ENCODE measurements at places on chromosomes 6 and 20.

GRCh38 chr6:80547827-80548226 lies 441.4 kb downstream of the BCKDHB start:
- DNase-seq: no peak

DNA sequence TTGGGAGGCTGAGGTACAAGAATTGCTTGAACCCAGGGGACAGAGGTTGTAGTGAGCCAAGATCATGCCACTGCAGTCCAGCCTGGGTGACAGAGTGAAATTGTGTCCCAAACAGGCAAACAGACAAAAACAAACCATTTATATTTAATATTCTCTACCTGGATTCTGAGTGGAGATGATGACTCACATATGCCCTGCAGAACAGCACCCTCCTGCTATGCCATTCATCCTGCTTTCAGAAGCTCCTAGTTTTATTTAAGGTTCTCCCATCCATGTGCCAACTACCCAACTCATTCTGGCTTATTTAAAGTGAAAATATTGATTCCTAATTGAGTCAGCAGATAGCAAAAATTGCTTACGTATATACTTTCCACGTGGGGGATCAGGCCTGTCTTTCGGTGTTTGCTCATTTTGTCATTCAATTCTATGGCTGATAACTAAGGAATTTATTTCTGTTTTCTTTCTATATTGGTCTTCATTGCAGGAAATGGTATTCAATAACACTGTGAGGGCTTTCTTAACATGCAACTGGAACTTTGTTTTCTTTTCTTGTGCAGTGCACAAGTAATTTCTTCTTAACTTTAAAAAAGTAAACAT lies 459.1 kb upstream of the JAG1 start:
- DNase-seq: no peak

DNA sequence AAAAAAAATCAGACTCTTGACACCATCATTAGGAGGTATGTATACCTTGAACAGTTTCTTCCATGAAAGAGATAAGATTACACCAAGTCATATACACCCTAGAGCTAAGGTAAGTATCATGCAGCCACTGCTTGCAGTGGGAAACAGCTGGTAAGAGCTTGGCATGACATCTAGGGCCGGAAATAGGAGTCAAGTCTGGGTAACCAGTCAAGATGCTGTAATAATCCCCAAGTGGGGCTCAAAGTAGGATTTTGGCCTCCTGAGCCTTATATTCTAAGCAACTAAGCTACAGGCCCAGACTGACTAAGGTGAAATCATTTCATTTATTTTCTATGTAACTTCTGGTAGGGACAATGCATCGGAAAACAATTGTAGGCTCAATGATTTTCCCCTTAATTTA lies 23.9 kb downstream of the TRERF1 start:
- DNase-seq: no peak

DNA sequence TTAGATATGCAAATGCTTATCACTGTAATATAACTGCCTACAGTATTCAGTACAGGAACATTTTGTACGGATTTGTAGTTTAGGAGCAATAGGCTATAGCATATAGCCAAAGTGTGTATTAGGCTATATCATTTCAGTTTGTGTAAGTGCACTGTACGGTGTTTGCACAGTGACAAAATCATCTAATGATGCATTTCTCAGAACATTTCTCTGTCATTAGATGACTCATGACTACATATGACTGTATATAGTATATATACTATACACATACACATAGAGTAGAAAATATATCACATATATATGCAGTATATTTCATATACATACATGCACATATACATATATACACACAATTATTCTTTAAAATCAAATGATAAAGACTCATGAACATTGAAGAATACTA lies 158.4 kb downstream of the PTCHD4 start:
- DNase-seq: no peak

DNA sequence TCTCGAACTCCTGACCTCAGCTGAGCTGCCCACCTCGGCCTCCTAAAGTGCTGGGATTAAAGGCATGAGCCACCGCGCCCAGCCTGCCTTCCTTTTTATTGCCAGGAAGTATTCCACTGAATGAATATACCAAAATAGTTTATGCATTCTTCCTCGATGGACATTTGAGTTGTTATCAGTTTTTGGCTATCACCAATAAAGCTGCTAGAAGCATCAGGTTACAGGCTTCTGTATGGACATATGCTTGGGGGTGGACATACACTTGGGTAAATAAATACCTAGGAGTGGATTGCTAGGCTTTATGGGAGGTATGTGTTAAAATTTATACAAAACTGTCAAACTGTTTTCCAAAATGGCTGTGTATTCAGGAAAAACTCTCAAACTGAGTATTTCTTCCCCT lies 10.0 kb upstream of the RPS10 start:
- no peak for DNase-seq

DNA sequence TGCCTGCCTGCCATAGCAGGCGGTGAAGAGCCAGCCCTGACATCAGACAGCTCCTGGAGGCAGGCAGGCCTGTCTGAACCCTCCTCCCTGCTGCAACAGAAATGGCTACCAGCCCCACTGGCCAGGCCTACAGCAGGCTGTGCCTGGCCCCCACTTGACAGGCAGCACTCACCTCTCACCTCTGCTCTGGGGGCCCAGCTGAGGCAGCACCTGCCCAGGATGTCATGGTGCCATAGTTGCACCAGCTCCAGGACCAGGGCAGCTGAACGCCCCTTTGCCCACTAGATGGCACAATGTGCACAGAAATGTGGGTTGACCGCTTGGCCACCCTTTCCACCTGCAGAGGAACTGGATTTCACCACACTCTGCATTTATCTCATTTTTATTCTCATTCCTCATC lies 30.6 kb downstream of the MRPL14 start:
- DNase-seq: peak; percentile 87

GRCh38 chr20:33281550-33282146 lies 1.4 kb upstream of the BPIFB1 start:
- DNase-seq: peak; percentile 22

GRCh38 chr6:37173493-37174195 lies 3.7 kb downstream of the PIM1 start:
- DNase-seq: no peak

- no peak for DNase-seq
Measured at GRCh38 chr6:143677577-143677890, 231 bp upstream of the PHACTR2 start.

DNA sequence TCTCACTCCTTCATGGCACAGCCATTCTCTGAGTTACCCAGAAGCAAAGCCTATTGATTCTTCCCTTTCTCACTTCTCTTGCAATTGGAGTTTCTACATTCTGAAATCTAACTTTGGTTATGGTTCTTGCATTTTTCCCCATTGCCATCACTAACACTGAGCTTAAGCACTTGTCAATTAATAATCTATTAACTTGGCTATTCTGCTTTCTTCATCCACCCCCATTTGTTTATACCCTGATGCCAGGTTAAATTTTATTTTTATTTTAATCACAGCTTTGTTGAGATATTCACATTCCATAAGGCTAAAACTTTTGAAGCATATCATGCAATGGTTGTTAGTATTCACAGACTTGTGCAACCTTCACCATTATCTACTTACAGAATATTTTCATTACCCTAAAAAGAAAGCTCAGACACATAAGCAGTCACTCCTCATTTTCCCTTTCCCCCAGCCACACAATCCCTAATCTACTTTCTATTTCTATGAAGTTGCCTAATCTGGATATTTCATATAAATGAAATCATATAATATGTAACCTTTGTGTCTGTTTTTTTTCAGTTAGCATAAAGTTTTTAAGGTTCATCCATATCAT lies 222.3 kb downstream of the UBE3D start:
- DNase-seq: no peak

DNA sequence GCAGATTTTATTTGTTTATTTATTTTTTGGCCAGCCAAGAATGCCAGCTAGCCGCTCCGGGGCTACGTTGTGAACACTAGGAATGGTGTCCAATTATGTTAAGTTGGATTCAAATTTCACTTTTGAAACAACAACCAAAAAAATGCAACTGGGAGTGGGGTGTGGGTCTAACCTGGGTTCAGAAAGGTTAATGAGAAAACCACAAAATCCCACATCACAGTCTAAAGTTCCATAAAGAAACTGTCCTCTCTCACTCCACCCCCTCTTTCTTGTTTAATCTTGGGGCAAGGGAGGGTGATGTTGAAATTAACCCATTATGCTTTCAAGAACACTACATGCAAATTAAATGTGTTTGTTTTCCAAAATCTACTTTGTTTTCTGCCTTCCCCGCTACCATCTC lies 77.2 kb downstream of the LINC00237 start:
- DNase-seq: no peak

DNA sequence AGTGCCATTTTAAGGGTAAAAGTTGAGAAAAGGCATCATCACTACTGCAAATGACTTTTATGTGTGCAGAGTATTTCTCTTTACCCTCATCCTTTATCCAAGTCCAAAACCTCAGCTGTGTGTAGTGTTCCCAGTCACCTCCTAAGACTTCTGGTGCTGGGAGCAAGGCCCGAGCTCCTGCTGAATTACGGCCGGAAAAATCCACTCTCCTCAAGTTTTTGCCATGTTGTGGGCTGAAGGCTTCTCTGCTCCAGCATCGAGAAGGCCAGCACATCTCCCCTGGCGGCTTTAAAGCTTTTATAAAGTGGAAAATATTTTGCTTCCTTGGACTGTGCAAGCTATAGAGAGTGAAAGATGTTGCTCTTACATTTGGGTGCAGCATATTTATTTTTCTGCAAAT lies 153.2 kb upstream of the THBS2 start:
- DNase-seq: no peak

DNA sequence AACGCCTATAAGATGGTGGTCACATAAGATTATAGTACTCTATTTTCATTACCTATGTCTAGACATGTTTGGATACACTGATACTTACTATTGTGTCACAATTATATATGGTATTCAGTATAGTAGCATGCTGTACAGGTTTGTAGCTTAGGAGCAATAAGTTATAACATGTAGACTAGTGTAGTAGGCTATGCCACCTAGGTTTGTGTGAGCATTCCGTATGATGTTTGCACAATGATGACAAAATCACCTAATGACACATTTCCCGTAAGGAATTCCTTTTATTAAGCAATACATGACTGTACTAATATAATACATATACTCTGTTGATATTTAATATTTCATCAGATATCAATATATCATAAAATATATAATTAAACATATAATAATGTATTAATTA lies 540.7 kb downstream of the BMP2 start:
- DNase-seq: no peak

DNA sequence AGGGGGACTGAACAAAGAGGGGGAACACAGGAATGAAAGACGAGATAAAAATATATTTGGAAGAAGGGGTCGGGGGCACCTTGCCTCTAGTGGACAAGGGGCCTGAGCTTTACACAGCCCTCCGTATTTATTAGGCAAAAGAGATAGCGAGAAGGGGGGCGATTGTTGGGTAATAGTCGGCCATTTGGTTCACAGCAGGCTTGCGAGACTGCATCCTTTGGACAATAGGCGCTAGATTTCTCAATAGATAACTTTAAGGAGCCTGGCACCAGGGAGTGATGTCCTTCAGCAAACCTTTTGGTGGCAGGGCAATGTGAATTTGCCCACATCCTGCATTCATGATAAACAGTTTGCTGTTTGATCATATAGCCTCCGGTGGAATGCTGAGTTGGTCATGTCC lies 3.0 kb upstream of the NANP start:
- DNase-seq: no peak

DNA sequence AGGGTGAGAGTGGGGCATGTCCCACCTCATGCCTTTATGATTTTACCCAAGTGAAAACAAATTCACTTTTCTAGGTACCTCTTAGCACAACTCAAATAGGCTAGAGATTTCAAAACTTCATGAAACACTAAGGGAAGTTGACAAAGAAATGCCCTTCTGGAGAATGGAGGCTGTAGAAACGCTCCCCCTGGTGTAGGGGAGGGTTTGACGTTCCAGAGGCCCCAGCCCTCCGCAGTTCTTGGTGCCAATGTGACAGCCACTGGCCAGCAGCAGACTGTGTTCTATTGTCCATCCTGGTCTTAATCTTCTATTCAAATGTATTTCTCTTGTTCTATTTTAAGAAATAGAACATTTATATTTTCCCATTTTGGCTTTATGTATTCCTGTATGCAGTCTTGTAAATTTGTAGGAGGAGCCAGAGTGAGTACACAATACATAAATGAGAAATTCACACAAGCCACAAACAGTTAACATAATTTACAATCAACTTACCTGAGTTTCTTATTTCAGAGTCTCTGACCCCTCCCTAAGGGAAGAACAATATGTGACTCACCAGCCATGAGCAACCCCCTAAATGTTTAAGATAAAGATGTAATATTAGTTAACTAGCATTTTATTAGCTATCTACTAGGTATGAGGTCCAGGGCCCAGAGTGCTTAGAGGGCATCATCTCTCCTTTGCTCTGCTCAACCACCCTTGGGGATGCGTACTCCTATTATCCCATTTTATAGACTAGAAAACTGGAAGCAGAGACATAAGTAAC lies 8.8 kb upstream of the MUC21 start:
- no peak for DNase-seq

GRCh38 chr6:5446362-5447075 lies 185.2 kb downstream of the FARS2 start:
- DNase-seq: no peak

DNA sequence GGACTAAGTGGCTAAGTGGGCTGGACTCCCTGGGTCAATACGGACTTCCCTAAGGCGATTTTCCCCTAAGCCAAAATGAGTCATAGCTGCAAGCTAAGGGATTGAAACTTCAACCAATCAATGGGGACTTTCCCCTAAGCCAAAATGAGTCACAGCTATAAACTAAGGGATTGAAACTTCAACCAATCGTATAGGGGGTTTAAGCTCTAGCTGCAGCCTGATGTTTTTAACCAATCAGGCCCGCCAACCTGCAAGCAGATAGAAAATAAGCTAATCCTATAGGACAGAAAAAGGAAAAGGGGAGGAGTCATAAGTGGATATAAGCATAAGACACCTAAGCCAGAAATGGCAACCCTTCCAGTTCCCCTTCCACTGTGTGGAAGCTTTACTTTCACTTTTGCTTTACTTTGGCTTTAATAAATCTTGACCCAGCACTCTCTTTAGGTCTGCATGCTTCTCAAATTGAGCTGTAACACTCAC lies 655.0 kb upstream of the HS3ST5 start:
- no peak for DNase-seq

DNA sequence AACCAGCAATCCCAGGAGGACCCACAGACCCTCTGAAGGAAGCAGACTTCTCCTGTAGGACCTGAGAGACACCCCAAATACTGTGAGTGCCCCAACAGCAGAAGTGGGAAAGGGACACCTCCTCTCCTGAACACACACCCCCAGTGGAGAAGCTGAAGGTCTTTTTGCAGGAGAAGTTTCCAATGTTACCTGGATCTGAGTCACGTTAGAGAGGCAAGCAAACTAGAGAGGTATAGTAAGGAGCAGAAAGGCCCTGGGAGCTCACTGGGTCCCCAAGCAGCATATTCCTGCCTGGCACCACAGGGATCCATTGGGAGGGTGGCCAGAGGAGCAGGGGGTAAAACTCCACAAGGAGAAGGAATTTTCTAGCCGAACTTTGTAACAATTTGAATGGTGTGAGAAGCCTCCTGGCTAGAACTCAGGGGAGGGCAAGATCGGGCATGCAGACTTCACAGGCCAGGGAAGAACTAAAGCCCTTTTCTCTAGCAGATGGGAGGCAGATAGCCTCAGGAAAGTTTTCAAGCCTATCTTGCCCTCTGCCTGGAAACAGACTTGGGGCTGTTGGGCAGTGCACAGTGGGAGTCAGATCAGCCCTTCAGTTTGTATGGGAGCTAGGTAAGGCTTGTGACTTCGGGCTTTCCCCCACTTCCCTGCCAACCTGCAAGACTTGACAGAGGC lies 68.2 kb upstream of the SSTR4 start:
- DNase-seq: no peak

- no peak for DNase-seq
Measured at GRCh38 chr6:90947184-90948064, 360.6 kb upstream of the MAP3K7 start.

- no peak for DNase-seq
Measured at GRCh38 chr20:48608756-48609155, 219.0 kb downstream of the PREX1 start.

Data from tongue (tissue), 3 donors.